HEK293T (cell line): ENCODE measurements at places on chromosomes 12 and 14.

DNA sequence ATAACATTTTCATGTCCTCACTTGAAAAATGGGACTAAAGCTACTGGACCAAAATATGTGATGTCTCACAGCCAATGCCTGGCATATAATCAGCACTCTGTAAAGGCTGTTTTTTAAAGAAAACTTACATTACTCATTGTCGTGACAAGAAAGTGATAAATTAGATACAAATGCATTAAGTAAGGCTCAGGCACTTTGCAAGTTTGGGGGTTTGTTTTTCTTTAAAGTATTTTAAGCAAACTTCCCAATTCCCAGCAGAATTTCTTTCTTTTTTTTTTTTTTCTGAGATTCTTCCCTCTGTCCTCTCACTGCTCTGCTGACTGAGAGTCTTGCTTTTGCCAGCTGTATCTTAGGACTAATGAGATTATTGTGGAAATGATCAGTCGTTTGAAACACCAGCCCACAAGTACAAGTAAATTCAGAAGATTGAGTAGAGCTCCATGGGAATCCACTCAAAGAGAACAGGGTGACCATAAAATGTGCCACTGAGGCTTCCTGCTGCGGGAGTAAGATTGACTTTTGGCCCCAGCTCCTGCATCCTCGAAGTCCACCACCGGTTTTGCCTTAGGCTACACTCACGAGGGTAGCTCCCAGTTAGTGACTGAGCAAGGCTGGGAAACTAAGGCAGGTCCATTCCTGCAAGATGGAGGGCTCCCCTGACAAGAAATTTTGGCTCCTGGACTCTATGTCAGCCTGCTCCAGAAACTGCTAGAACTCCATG, 82.8 kb downstream of the TMTC1 start:
- DNase-seq, result no peak

GRCh38 chr14:53306267-53306721, 153.2 kb upstream of the DDHD1 start:
- peak; percentile 61 for DNase-seq

GRCh38 chr12:133130808-133131128, 341 bp downstream of the ZNF10 start:
- no peak for DNase-seq

DNA sequence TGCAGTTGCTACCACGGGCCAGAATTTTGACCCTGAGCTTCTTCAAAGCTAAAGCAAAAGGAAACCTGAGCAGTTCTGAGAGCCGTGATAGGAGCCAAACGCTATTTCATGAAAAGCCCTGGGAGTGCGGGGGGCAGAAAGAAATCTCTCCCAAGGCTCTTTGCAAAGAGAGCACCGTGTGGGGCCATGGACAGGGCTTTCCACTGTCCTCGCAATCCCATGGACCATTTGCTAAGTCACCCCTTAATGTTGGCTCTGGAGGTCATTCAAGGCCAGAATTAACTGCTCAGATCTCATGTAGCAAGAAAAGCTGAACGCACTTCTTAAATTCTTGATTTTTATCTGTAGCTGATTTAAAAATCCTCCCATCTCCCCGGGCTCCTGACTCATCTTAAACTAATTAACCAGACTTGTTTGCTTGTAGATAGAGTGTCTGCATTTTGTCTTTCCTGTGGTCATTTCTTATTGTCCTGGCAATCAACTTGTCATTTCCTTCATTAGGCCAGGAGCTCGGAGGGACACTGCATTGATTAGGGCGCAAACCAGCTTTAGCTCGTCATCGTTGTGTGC, 24.8 kb downstream of the CLSTN3 start:
- DNase-seq, result no peak

GRCh38 chr12:63916561-63917476, 72.3 kb downstream of the SRGAP1 start:
- no peak for DNase-seq

DNA sequence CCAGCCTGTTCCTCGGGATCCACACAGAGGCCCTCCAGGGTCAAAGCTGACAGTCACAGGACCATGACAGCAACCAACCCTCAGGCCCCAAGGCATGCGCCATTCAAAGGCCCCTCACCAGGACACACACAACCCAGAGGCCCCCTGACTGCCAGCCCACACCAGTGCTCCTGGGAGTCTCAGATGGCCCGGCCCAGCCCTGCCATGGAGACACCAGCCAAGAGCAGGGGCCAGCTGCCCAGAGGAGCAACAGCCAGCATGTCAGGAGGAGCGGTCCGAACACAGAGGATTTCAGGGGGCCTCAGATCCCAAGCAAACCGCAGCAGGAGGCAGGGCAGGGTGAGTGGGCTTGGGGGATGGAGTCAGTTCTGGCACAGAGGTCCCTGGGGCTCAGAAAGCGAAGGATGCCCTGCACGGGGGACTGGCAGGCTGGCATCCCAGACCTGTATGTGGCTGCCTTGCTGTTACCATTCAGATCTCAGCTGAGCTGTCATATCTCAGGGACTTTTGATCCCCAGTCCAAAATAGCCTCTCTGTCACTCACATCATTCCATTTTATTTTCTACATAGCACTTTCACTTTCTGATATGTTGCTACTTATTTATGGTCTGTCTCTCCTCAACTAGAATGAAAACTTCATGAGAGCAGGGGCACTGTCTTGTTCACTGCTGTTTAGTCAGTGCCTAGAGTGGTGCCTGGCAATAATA, 4.8 kb downstream of the TMEM229B start:
- DNase-seq, result no peak

GRCh38 chr12:44720265-44720664, 155.8 kb downstream of the NELL2 start:
- DNase-seq, result no peak

GRCh38 chr14:55530464-55530863, 49.5 kb upstream of the KTN1 start:
- no peak for DNase-seq

DNA sequence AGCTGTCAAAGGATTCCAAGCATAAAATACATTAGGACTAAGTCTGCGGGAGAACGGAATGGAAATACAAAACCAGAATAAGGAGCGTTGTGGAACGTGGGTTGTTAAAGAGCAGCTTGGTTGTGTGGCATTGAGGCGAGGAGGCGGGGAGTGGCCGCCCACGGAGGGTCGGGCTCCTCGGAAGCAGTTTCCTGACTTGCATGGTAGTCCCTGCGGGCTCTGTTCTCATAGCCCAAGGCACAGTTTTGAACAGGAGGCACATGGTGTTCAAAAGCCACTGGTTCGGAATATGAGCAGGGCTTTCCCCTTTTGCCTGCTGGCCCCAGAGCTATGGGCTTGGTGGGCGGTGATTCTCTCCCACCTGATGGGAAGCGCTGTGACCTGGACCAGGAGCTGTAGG, 12.2 kb downstream of the DDX51 start:
- no peak for DNase-seq

GRCh38 chr12:19171731-19172130, 42.2 kb downstream of the PLEKHA5 start:
- no peak for DNase-seq

- no peak for DNase-seq
Observed at GRCh38 chr14:68793734-68794129, 865 bp upstream of the ZFP36L1 start.

GRCh38 chr14:90831821-90832220, 15.6 kb upstream of the TTC7B start:
- DNase-seq, result no peak

DNA sequence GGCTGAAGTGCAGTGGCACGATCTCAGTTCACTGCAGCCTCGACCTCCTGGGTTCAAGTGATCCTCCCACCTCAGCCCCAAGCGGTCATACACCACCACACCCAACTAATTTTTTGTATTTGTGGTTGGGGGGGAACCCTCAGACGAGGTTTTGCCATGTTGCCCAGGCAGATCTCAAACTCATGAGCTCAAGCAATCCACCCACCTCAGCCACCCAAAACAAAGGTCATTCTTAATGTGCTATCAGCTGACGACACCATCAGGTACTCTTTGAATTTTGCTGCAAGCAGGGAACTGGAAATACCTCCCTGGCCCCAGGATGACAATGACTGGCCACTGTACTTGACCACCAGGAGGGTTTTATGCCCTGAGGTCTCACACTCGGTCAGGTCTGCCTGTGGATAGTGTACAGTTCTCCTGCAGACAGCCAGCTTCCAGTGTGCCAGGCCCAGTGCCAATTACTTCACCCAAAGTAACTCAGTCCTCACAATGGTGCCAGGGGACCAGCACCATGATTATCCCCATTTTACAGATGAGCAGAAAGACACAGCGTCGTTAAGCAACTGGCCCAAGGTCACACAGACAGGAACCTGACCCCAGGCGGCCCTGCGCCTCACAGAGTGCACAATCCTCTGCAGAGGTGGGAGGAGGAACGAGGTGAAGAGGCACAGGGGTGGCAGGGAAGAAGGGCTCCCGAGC, 42.9 kb downstream of the ITPK1 start:
- DNase-seq, result no peak

GRCh38 chr14:22807432-22808087, 7.7 kb downstream of the SLC7A7 start:
- no peak for DNase-seq

- DNase-seq, result no peak
Observed at GRCh38 chr12:25752710-25753309, 199.7 kb upstream of the LMNTD1 start.

GRCh38 chr12:115232455-115233156, 548.6 kb upstream of the TBX3 start:
- no peak for DNase-seq

DNA sequence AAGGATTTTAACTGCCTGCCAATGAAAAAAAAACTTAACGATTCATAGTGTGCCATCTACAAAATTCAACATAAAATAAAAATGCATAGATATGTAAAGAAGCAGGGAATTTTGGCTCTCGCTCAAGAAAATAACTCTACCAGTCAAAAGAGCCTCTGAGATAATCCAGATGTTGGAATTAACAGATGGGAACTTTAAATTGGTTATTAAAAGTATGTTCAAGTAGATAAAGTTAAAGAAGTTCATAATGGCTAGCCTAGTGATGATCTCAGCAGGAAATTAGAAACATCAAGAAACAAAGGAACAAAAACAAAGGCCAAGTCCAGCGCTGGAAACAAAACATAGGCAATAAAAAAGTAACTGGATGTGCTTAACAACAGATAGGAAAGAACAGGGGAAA, 23.1 kb downstream of the PIK3C2G start:
- DNase-seq, result no peak

DNA sequence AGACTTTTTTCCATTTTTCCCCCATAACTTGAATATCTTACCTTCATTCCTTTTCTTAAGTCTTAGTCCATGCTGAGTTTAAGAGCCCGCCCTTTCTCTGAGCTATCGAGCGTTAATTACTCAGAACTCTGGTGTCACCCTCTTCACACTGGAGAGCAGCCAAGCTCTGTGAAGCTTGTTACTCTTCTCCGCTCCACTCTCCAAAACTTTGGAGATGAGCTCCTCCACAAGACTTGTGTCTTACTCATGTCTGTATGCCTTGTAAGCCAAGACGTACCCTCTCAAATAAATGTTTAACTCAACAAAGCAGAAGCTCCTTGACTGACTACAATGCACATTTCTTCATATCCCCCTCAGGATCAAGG, 54.7 kb downstream of the DICER1 start:
- DNase-seq, result no peak

GRCh38 chr14:89440986-89441909, 24.2 kb upstream of the FOXN3 start:
- DNase-seq, result no peak

DNA sequence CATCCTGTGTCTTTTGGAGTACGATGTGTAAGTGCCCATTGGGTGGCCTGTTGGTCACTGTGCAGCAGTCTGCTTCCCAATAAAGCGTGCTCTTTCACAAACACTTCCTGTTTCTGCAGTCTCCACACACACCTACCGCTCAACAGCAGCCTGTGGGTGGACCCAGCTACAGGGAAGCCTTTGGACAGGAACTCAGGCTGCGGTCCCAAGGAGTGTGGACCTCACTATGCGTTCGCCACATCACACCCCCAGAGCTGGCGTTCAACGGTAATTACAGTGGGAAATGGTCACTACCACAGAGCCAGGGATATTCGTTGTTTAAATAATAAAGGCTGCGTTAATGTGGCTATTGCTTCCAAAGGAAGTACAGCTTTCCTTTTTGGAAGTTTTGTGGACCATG, 16.2 kb downstream of the PSMC1 start:
- DNase-seq, result no peak

DNA sequence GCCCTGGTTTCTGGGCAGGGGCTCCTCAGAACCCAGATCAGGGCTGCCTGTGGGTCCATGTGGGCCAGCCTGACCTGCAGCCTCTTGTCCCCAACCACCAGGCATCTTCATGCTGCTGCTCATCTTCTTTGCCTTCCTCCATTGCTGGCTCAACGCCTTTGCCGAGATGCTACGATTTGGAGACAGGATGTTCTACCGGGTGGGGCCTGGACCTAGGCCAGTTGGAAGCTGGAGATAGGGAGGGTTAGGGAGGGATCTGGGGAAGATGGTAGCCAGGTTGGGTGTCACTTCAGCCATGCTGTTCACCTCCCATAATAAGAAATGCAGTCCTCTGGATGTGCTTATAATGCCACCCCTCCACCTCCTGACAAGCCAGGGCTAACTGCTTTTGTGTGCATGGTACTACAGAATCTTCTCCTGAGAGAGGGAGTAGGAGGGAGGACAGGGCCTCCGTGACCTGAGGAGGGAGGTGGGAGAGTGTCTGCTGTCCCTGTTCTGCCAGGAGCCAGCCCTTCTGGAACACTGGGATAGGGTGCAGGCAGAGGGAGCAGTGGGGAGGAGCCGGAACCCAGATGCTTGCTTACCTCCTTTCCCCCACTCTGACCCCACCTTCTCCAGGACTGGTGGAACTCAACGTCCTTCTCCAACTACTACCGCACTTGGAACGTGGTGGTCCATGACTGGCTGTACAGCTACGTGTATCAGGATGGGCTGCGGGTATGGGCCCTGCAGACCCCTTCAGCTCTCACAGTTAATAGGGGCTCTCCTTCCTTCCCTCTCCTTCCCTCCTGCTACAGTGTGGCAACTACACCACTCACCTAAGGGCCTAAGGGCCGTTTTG, 17.6 kb downstream of the SOAT2 start:
- DNase-seq, result no peak

DNA sequence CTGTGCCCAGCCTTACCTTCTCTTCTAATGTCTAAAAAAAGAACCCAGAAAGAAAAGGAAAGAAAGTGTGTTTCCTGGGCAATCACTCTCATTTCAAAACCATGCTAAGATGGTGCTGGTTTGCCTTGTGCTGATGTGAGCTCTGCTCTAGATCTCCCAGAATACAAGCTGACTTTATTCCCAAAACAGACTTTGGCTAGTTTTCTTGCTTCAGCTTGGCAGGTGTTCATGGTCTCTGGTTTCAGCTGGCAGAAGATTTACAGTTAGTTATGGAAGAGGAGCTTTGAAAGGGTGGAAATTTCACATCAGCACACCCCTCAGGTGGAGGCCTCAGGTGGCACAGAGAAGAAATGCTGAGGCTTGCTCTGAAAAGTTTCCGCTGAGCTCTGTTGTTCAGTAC, 34.4 kb downstream of the PPP1R36 start:
- DNase-seq, result no peak

- DNase-seq, result no peak
Observed at GRCh38 chr14:57999979-58000378, 134.1 kb upstream of the SLC35F4 start.

DNA sequence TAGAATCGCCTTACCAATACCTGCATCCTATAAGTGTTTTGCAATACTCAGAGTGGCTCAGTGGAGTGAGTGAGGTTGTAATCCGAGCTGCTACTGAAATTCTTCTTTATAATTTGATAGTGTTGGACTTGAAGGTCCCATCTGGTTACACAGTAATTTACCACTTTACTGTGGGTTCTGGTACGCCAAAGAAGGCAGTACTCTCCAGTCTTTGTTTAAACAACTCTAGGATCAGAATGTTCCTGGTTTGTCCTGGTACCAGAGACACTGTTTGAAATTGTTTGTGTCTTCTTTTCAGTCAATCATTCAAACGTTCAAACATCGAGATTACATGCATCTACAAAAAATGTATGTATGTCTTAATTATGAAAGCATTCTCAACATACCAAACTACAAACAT, 51.3 kb upstream of the AMN1 start:
- no peak for DNase-seq

GRCh38 chr14:60734465-60735242, at the start of gene MNAT1:
Gene MNAT1 (plus strand): TSS chr14:60734761. CDS start chr14:60734863, 102 bp downstream.
- DNase-seq, result peak; percentile 72
